T-cell (primary cell): ENCODE measurements at places on chromosomes 4 and X. TPM values are rescaled to one million over a fixed set of nuclear protein-coding genes. Genes with fewer than 3 reads are reported as not detected.

DNA sequence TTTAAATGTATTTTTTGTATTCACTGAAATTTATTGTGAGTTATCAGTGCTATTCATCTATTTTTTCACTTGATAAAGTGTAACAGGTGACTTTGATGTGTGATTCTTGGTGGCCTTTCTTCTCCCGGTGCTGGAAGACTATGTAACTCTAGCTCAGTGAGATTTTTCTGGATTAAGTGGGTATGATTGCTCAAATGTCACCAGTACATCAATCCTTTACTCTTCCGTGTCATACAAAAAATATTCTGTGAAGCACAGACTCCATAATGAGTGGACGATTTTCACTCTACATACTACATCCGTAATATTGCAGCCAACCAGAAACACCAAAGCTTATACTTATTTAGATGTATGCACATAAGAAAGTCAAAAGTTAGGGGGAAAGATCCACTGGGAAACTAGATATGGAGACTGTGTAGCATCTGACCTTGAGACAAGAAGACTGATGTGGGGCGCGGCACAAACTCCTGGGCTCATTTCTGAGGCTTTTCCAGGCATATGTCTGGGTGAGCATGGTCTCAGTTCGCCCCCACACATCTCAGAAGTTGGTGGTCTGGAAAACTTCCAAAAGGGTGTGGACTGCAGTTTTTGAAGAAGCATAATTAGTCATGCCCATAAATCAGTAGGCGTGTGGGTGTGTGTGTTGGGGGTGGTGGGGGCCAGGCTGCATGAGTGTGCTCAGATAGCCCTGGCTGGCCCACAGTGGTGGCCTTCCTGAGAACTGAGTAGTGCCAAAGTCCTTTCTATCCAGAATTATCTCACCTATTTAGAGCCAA lies 53.9 kb upstream of the TENM3 start:
- H3K36me3 ChIP-seq: no peaks in the 10 kb centered on the region
- H3K27me3 ChIP-seq: no peaks in the 10 kb centered on the region
- no peak for DNase-seq
- no peak overlapping the region for H3K27ac ChIP-seq
- no peaks in the 10 kb centered on the region for H3K4me1 ChIP-seq

GRCh38 chrX:120791013-120791643 lies 84.5 kb downstream of the CT47B1 start:
- no peaks in the 10 kb centered on the region for H3K36me3 ChIP-seq
- no peaks in the 10 kb centered on the region for H3K4me1 ChIP-seq
- no peak for DNase-seq
- no peak overlapping the region for H3K4me3 ChIP-seq
- H3K27ac ChIP-seq: no peak overlapping the region

DNA sequence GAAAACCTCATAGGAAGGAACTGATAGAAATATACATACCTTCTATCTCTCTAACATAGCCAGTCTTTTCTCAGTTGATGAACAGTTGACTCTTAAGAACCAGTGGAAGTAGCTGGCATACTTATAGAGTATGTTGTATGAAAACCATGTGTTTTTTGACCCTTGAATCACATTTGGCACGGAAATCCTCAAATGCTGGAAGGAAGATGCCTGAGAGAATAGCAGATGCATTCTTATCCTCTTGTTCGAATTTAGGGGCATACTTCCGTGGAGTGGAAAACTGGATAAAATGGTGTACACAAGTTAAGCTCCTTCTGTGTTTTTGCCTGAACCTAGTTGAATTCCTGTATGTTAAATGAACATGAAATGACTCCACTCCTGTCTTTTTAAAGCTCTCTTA lies 145.5 kb downstream of the PCDH7 start:
- no peaks in the 10 kb centered on the region for H3K36me3 ChIP-seq
- no peak for DNase-seq
- H3K4me1 ChIP-seq: no peaks in the 10 kb centered on the region
- no peaks in the 10 kb centered on the region for H3K27me3 ChIP-seq
- no peak overlapping the region for H3K27ac ChIP-seq

GRCh38 chrX:103656617-103657016 lies 27.8 kb downstream of the TCEAL1 start:
- no peaks in the 10 kb centered on the region for H3K27me3 ChIP-seq
- H3K4me3 ChIP-seq: no peak overlapping the region
- DNase-seq: no peak
- H3K4me1 ChIP-seq: no peaks in the 10 kb centered on the region
- H3K36me3 ChIP-seq: no peaks in the 10 kb centered on the region
- H3K27ac ChIP-seq: no peak overlapping the region

The COX7B2 gene
- not detected for total RNA-seq

- H3K4me3 ChIP-seq: no peak overlapping the region
- DNase-seq: no peak
- H3K36me3 ChIP-seq: no peaks in the 10 kb centered on the region
- no peak overlapping the region for H3K27ac ChIP-seq
- H3K4me1 ChIP-seq: no peaks in the 10 kb centered on the region
Measured at GRCh38 chrX:109830157-109830703, 97.2 kb upstream of the ACSL4 start.

DNA sequence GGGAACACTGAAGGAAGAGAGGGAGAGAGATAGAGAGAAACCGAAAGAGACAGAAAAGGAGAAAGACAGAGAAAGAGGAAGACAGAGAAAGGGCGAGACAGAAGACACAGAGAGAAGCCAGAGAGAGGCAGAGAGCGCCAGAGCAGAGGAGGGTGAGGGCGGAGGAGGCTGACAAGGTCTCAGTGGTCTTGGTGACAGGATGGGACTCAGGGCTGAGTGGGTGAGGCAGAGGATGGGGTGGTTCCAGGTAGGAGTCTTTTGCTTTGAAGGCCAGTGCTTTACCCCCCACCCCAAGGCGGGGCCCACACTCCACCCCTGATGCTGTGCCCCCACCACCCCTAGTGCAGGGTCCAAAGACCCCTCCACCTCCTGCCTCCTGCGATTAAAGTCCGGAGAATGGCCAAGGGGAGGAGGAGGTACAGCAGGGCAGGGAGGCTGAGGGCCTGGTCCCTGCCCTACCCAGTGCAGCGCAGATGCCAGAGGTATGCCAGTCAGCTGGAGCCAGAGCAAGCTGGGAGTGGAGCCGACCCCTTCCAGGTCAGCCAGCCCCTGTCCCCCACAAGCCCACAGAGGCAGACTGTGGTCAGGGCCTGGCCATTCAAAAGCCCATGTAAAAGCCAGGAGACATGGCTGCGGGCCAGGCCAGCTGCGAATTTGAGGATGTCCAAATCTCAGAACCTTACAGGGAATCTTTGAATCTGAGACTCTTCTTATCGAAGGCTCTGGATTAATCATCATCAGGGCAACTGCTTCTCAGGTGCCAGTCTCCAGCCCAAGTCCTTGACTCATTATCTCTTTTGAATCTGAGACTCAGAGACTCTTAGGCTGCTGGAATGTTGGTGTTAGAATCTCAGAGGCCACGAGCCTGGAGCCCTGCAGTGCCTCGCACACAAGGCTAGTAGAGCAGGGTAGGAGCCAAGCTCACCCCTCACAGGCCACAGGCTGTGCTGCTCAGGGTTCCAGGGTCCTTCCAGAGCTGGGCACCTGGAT lies 758 bp downstream of the IQSEC2 start:
- peaks cover 13% of the 10 kb centered on the region for H3K4me1 ChIP-seq
- no peak overlapping the region for H3K27ac ChIP-seq
- no peaks in the 10 kb centered on the region for H3K36me3 ChIP-seq
- H3K27me3 ChIP-seq: no peaks in the 10 kb centered on the region

DNA sequence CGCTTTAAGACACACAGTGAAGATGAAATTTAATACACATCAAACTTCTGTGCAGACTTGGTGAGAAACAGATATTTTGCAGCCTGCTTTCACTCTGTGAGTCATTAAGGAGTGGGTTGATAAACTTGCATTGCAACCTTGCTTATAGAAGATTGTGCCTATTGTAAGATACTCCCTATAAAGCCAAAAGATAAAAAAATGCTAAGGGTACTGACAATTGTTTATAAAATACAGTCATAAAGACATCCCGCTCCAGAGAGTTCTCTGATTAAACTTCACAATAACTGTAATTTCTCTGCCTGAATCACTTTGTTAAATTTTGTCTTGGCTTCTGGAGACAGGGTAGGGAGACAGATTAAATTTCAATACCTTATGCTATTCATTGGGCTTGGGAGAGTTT lies 49.1 kb downstream of the GALNT7 start:
- peaks cover 10% of the 10 kb centered on the region for H3K4me1 ChIP-seq
- H3K27ac ChIP-seq: no peak overlapping the region
- no peak overlapping the region for H3K4me3 ChIP-seq
- peaks cover 3% of the 10 kb centered on the region for H3K36me3 ChIP-seq
- no peak for DNase-seq
- H3K27me3 ChIP-seq: no peaks in the 10 kb centered on the region

The RTL3 gene
- not detected for total RNA-seq

- no peaks in the 10 kb centered on the region for H3K36me3 ChIP-seq
- no peaks in the 10 kb centered on the region for H3K4me1 ChIP-seq
- no peak for DNase-seq
- H3K27me3 ChIP-seq: no peaks in the 10 kb centered on the region
- H3K4me3 ChIP-seq: no peak overlapping the region
Measured at GRCh38 chrX:14936561-14936960, 63.3 kb downstream of the MOSPD2 start.

DNA sequence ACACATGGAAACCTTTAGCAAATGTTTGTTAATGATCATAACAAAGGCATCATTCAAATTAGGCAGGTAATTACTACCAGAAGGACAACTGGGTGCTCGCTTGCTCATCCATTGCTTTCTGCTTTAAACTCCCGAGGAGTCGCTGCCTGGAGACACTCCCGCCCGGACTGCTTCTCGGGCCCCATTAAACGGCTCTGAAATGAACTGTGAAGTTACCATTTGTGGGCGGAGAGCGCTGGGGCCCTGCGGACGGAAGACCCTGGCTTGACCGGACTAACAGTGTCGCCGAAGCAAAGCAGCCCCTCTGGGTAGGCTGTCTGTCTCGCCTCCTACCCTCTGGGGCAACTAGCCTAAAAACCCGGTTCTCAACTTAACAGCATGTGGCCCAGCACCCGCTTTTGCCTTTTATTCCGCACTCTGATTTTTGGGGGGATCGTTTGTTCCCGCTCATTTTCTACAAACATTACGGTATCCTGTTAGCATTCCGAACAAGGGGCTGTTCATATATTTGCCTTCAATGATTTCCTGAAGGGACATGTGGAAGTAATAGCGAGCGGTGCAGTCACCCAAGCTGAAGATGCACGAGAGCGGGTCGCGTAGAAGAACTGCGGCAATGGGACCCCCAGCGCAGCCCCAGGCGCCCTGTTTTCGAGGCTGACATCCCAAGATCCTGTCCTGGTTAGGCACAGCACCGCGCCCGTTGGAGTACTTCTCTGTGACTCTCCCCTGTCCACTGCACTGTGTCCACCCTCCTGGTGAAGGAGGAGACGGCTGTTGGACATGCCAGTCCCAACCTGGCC lies 1.6 kb upstream of the PDGFRA start:
- no peak overlapping the region for H3K27ac ChIP-seq
- no peak for DNase-seq
- no peaks in the 10 kb centered on the region for H3K36me3 ChIP-seq
- H3K27me3 ChIP-seq: peaks cover 35% of the 10 kb centered on the region
- peak overlapping the region; percentile 71 for H3K4me3 ChIP-seq
- peaks cover 50% of the 10 kb centered on the region for H3K4me1 ChIP-seq

DNA sequence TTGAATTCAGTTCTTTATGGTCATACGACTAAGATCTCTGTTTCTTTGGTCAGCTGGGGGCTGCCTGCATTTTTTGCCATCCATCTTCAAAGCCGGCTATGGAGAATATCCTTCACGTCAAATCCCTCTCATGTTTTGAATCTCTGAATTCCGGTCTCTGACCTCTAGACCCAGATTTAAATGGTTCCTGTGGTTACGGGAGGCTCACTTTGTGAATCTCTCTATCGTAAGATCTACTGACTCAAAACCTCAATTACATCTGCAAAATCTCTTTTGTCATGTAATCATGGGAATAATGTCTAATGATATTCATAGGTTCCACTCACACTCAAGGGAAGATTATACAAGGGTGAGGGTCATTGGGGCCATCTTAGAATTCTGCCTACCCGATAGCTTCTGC lies 5.7 kb upstream of the MPC1L start:
- no peaks in the 10 kb centered on the region for H3K27me3 ChIP-seq
- H3K4me3 ChIP-seq: no peak overlapping the region
- no peaks in the 10 kb centered on the region for H3K4me1 ChIP-seq
- H3K36me3 ChIP-seq: no peaks in the 10 kb centered on the region

The INTS6L gene
- total RNA-seq: 41.8 TPM

DNA sequence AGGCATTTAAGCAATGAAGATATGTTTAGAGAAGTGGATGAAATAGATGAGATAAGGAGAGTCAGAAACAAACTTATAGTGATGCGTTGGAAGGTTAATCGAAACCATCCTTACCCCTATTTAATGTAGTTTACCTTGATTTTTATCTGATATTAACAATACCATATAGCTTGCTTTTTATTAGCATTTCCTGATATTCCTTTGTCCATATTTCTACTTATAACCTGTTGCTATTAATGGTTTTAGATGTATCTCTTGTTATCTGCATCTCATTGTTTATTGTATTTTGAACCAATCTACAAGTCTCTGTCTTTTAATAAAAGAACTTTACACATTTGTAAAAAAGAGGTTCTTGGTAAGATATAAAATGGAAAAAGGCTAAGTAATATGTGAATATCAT lies 1.6 kb downstream of the TCEAL9 start:
- H3K27me3 ChIP-seq: no peaks in the 10 kb centered on the region
- peaks cover 13% of the 10 kb centered on the region for H3K4me1 ChIP-seq
- H3K27ac ChIP-seq: no peak overlapping the region
- no peaks in the 10 kb centered on the region for H3K36me3 ChIP-seq
- no peak for DNase-seq

GRCh38 chr4:37540486-37540885 lies 145.7 kb downstream of the RELL1 start:
- no peaks in the 10 kb centered on the region for H3K27me3 ChIP-seq
- no peak overlapping the region for H3K4me3 ChIP-seq
- no peaks in the 10 kb centered on the region for H3K36me3 ChIP-seq
- no peaks in the 10 kb centered on the region for H3K4me1 ChIP-seq
- DNase-seq: no peak

GRCh38 chr4:67575232-67576058 lies 16.9 kb downstream of the STAP1 start:
- DNase-seq: no peak
- H3K27ac ChIP-seq: peak overlapping the region; percentile 15
- no peak overlapping the region for H3K4me3 ChIP-seq
- H3K4me1 ChIP-seq: peaks cover 47% of the 10 kb centered on the region

- no peak for DNase-seq
- H3K27me3 ChIP-seq: peaks cover 5% of the 10 kb centered on the region
- no peak overlapping the region for H3K27ac ChIP-seq
- no peaks in the 10 kb centered on the region for H3K36me3 ChIP-seq
- no peaks in the 10 kb centered on the region for H3K4me1 ChIP-seq
Measured at GRCh38 chr4:170193496-170193895, 103.7 kb upstream of the AADAT start.

The SAT1 gene
- 89.6 TPM for total RNA-seq

The SHISA3 gene
- not detected for total RNA-seq

DNA sequence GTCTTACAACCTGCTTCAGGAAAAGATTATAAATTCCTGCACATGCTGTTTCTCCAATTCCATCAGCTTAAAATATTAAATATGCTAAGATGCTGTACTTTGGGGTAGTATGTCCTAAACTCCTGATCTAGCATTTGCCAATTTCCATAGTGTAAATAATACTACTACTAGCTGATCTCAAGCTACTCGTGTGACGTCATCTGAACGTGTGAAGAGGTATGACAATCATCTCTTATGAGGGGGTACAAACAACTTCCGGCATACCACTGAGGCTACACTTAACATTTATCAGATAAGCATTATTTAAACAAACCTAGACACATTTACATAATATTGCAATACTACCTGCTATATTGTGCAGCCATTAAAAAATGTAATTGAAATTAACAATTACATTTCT lies 52.4 kb upstream of the APELA start:
- H3K4me3 ChIP-seq: no peak overlapping the region
- H3K36me3 ChIP-seq: no peaks in the 10 kb centered on the region
- H3K27me3 ChIP-seq: no peaks in the 10 kb centered on the region
- no peak overlapping the region for H3K27ac ChIP-seq
- no peaks in the 10 kb centered on the region for H3K4me1 ChIP-seq
